ENCODE measurements at places on chromosomes 13 and 19. TPM values are rescaled to one million over a fixed set of nuclear protein-coding genes. Genes with fewer than 3 reads are reported as not detected.

DNA sequence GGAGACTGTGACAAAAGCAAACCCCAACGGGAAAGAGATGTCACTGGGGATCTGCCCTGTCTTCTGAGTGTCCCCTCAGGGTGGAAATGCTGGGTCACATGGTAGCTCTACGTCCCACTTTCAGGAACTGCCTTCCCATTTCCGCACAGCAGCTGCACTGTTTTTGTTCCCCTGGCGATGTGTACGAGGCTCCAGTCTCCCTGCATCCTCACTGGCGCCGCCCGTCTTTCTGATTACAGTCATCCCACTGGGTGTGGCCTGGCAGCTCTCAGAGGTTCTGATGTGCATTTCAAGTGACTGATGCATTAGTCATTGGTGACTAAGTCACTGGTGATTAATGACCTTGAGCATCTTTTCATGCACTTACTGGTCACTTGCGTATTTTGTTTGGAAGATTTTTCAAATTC lies 21.2 kb downstream of the PCID2 start:
- peak; percentile 100 for DNase-seq

DNA sequence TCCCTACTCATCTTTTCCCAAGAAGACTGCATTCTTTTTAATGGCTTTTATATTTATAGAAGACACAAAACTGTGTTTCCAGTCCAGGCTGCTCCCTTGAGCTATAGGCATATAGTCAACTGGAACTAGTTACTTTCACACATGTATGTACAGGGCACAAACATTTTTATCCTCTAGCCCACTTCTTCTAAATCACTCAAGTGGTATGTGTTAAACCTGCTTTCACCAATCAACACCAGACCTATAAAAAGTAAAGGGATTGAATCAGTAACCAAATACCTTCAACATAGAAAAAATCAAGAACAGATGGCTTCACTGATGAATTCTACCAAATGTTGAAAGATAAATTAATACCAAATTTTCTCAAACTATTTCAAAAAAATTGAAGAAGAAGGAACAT lies 584.2 kb upstream of the SLITRK1 start:
- DNase-seq = no peak

Gene VAV1
- total RNA-seq = 0.05 TPM

- no peak for DNase-seq
These were observed 823.1 kb downstream of the DIAPH3 start for GRCh38 chr13:59340581-59340980.

- no peak for DNase-seq
These were observed 7.9 kb downstream of the VASP start for GRCh38 chr19:45515081-45515624.

DNA sequence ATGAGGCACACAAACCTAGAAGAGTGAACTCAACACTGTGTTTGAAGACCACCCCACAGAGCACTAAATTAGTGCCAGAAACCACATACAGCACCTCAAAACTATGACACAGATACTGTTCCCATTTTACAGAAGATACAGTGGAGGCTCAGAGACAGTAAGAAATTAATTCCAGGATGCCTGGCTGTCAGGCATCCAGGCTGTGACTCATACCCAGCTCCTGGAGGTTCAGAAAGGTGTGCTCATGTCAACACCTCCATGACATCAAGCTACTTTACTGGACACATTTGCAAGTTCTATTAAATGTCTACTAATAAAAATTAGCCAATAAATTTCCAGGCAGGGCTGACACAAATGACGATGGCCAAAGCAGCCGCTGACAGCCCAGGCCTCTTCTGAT lies 176.3 kb downstream of the ABCC4 start:
- peak; percentile 9 for DNase-seq

DNA sequence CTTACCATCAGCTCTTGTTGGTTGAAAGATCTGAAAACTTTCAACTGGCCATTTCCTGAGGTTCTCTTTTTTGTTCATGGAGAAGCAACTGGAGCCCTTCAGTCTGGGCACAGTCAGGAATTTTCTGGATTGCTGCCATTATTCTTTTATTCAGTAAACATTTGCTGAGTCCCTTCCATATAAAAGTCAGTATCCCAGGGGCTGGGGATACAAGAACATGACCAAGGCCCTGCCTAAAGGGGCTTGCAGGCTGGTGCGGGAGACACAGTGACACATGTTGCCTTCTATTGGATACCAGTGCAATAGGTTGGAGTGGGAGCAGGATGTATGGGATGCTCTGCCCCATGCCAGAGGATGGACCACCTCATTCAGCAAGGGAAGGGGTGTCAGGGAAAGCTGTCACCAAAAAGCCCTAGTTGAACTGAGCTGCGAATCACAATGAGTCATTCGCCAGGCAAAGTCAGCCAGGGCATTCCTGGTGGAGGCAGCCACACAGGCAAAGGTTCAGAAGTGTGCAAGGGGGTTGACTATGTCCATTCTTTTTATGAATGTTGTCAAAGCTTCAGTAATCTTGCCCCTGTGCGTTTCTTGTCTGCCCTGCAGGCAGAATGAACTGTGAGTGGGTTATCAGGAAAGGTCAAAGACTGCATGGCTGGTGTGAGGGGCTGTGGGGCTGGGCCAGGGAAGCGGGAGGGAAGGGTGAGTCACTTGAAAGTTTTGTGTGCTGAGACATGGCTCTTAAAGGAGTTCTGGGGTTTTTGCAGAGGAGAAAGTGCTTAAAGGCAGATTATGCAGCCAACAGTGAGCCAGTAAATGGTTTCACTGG lies 395.9 kb downstream of the KCNRG start:
- peak; percentile 90 for DNase-seq

Gene SOX1
- total RNA-seq = not detected

DNA sequence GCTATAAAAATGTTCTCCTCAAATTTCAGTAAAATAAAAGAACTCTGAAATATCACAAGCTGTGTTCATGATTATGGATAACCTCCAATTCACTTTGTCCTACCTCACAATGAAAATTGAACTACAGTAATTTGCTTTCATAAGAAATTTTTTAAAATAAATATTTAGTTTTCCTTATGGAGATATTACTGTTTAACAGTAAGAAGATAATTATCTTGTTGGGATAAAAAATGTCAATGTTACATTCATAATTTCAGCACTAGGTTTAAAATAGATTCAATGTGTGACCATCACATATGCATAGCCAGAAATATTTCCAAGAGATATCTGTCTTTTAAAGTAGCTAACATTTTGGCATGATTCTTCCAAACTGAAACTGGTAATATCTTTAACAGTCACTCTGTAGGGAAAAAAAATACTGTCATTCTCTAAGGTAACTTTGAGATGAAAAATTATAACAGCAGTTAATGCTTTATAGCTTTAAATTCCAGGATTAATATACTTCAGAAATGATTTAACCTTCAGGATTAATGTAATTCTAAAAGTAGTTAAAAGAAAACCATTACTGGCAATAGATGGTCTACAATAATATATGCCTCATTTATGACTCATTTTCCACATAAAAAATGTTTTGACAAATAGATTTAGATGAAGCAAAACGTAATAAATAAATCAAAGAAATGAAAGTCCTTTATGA lies 91.3 kb downstream of the SPRY2 start:
- no peak for DNase-seq

GRCh38 chr19:41915776-41916414 lies 12.4 kb downstream of the ERFL start:
- no peak for DNase-seq

- no peak for DNase-seq
These were observed 5.6 kb upstream of the ZNF331 start for GRCh38 chr19:53532362-53532761.

Gene EIF3K
- total RNA-seq = 328 TPM

GRCh38 chr13:91240341-91240740 lies 107.1 kb upstream of the MIR17HG start:
- no peak for DNase-seq

GRCh38 chr13:25281193-25281934 lies 5.9 kb downstream of the MTMR6 start:
- DNase-seq = no peak

- no peak for DNase-seq
These were observed 178.4 kb downstream of the MYO16 start for GRCh38 chr13:108807841-108808240.

DNA sequence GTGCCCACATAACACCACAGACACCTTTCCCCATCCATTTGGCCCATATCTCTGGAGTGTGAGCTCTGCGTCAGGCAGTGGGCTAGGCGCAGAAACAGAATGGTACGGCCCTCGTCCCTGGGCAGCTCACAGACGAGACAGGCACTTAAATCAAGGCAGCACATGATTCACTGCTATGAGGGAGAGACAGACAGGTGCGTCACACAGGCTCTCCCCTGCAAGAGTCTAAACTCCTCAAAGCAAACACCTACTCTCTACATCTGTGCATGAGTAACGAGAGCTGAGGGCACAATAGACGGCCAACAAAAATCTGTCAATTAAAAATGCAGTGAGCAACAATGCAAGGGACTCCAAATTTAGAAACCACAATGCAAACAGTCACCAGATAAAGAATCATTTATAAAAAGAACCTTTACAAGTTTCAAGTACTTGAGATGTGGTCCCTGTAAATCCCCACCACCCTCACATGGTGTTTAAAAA lies 348.9 kb downstream of the UQCRFS1 start:
- no peak for DNase-seq

Gene SELENOV
- total RNA-seq = not detected

- no peak for DNase-seq
These were observed 329.8 kb downstream of the MYO16 start for GRCh38 chr13:108959234-108959633.

Gene ZNF729
- total RNA-seq = not detected

Gene KDELR1
- total RNA-seq = 63.7 TPM

DNA sequence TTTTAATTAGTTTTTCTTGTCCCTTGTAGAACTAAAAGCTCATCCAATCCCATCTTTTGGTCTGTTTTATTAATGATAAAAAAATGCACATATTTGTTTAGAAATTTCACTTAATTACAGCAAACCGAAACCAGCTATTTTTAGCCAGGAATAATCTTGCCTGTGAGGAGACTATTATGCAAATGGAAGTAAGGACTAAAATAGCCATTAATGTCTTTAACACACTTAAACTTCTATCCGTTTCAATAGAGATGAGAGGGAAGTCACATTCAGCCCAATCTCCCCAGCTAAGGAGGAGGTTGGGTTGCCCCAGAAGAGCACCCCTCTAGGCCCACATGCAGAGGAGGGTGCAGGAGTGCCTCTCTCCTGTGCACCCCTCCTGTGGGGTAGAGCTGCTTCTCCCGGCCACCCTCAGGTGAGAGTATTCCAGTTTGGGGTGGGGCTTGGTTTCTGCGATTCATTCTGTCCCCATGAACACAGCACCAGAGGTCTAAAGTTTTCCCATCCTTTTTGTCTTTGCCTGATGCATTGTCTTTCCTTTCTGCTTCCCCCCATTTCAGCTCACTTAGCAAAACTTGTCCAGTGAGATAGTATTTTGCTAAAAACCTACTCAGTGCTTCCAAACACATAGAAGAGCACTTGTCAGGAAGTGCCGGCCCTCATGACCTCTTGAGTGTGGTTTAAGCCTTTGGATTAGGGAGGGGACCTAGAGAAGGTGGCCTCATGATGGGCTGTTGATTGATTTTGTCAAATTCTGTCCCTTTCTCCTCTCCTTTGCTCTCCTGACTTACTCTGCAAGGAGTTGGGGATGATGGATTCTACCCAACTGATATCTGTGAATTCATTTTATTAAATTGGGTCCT lies 28.2 kb downstream of the FGF9 start:
- no peak for DNase-seq

DNA sequence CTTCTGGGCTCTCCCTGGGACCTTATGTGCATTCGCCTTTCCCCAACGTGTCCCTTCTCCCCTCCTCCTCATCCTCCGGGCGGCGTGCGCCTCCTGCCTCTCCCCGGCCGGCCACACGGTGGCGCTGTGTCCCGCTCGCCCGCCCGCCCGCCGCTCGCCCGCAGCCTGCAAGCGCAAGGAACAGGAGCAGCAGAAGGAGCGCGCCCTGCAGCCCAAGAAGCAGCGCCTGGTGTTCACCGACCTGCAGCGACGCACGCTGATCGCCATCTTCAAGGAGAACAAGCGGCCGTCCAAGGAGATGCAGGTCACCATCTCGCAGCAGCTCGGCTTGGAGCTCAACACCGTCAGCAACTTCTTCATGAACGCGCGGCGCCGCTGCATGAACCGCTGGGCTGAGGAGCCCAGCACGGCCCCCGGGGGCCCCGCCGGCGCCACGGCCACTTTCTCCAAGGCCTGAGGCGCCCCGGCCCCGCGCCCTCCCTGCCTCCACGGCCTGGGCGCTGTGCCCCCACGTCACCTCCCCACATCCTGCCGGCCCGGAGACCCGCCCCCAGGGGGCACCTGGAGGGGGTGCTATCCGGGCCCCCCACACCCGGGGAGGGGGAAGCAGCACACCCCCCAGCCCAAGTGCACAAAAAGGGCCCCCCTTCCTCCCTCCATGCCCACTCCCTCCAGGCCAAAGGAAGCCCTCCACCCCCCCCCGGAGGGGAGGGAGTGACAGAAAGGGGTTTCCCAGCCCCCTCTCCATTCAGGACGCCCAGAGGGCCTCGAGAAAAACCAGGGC lies 21.9 kb downstream of the ONECUT3 start:
- no peak for DNase-seq

GRCh38 chr13:40153516-40153915 lies 498.1 kb downstream of the COG6 start:
- no peak for DNase-seq

Gene TMC4
- 21.9 TPM for total RNA-seq

Gene U2AF1L4
- 7.2 TPM for total RNA-seq

GRCh38 chr19:45152504-45153338 lies 8.1 kb downstream of the NKPD1 start:
- DNase-seq = no peak

GRCh38 chr19:40622773-40623075 lies 21.6 kb downstream of the LTBP4 start:
- DNase-seq = no peak

- no peak for DNase-seq
These were observed 151.8 kb upstream of the SOX1 start for GRCh38 chr13:111915104-111915551.

Gene SYDE1
- total RNA-seq = 12.9 TPM

- DNase-seq = no peak
These were observed 513 bp downstream of the MIER2 start for GRCh38 chr19:343941-344624.

DNA sequence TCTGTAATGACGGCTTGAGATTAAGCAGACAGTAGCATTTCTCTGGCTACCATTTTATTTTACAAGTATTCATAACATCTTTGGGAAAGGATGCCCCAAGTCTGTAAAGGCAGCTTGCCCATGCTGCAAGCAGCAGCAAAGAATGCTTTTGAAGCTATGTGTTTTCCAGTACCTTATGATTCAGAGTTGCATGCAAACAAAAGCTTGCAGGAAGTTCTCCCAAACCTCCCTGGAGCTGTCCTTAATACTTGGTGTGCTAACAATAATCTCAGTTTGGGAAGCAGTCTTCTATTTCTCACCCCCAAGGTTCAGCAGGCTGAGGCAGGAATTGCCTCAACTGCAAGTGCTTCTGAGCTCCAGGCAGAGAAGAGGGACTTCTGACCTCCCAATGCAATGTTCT lies 60.8 kb downstream of the CCNA1 start:
- DNase-seq = peak; percentile 10

Gene OR7D4
- total RNA-seq = not detected
